Upper lobe of left lung (tissue), 6 donors: ENCODE measurements at places on chromosomes 7 and 10.

- DNase-seq, result no peak
Observed at GRCh38 chr10:12419262-12419847, 70.0 kb downstream of the CAMK1D start.

- no peak for DNase-seq
Observed at GRCh38 chr7:47211519-47211973, 370.4 kb downstream of the TNS3 start.

DNA sequence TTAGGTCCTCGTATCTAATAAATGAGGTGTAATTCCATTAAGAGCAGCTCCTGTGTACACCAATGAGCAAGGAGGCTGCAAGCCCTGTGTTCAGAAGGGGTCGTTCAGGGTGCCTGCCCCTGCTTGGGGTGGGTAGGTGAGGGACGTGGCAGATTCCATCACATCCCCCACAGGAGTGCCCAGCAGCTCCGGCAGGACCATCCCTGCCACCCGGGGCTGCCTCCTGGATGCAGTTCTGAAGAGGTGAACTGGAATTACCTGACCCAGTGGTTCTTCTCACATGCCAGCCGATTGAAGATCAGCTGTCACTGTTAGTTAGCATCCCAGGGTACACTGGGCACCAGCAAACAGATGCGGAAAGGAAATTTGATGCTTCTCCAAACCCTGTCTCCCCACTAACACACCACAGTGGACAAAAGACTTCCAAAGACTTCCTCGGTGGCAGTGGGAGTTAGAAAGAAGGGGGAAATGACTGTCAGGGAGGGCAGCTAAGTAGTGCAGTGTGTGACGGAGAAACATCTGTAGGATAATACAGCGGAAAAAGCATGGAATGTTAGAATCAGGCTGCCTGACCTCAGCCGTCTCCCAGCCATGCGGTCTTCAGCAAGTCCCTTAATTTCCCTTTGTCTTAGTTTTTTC, 313.6 kb upstream of the ZMIZ1 start:
- DNase-seq, result no peak

DNA sequence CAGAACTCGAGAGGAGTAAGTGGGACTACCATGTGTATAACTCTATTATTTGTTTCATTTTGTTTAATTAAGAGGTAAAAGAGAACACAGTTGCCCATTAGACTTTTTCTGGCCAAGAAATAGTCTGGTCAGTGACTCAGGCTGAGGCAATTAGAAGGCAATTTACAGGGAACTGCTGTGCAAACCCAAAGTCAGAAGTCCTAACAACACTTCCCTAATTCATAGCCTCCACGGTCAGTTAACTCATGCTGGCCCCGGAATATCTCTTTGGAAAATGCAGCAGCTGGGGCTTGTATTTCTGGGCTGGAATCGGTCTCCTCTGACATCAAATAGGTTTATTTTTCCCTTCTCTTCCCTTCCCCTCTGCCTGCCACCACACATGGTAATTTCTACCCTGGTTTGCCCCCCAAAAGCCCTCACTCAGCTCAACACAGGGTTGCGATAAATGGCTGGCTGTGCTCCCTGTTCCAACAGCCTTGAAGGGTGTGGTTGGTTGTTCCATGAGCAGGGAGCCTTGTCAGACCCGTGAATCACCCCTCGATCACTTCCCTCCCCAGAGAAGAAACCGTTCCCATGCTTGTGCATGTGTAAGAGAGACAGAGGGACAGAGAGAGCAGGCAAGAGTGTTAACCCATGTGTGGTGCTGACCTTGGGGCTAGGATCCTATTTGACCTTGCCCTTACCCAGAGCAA, 5.3 kb downstream of the SH3PXD2A start:
- no peak for DNase-seq

DNA sequence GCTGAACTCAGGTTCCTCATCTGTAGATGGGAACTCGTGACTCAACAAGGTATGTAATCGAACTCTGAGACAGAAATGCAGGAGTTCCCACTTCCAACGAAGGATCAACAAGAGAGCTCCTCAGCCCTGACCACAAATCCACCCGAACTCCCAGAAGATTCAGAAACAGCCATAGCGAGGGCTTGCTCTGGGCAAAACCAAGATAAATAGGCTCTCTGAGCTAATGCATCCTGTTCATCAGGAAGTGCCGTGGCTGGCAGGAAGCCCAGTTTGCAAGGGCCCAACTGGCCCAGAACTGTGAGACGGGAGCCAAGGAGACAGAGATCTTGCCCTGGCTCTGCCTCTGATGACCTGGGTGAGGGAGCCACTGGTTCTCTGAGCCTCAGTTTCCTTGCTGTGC, 141.7 kb upstream of the PFKP start:
- DNase-seq, result no peak

GRCh38 chr7:29017713-29018112, 59.6 kb upstream of the TRIL start:
- no peak for DNase-seq

DNA sequence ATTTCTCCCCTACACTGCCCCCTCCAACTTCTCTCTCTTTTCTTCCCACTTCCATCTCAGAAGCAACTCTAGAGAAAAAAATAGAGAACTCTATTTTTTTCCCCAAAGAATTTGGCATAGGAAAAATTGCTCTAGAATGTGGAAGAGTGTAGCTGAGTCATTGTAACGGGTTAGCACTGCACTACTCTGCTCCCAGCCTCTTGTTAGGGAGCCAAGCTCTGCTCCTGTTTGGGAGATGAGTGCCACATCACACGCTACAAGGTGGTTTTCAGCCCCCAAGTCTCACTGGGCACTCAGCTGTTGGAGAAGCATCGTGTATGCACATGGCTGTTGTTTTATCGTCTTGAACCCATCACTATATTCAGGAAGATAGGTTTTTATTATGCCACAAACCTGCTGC, 136.4 kb downstream of the BMPER start:
- no peak for DNase-seq

DNA sequence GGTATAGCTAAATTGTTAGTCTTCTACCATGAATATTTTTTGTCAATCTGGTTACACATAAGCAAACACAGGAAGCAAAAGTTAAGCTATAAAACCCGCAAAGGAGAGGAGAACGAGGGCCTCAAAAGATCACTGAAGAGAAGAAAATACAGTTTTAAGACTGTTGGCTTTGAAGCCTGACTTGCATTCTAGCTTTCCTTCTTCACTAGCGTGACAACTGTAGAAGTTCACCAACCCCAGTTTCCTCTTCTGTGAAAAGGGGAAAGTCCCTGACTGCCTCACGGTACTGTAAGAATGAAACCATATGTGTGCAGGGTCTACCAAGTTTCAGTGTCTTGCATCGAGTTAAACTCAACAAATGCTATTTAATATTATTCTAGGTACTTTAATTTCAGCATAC, 7.5 kb upstream of the LRRN3 start:
- no peak for DNase-seq

DNA sequence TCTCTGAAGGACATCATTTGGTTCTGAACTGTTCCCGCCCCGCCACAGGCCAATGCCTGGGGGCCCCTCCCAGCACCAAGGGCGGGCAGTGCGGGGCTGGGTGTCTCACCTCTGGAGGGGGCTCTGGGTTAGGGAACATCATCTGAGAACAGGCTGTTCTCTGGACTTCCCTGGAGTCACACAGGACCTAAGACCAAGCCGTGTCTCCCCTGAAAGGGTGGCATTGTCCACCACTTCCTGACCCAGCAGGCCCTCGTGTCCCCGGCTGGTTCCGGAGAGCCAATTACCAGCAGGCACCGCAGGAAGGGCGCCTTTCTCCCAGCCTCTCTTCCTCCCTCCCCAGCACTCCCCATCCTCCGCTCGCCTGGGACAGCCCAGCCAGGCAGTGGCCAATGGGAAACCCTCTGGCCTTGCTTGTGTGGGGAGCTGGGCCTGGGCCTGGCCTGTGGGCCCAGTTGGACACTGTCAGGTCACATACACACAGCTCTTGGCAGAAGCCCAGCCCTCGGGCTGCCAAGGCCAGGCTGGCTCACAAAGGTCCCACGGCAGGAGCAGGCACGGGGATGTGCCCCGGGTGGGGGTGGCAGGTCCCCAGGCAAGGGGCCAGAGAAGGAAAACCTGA, 119.5 kb downstream of the SPDYE5 start:
- DNase-seq, result peak; percentile 85

GRCh38 chr10:3904419-3904960, 119.5 kb upstream of the KLF6 start:
- peak; percentile 59 for DNase-seq

- DNase-seq, result no peak
Observed at GRCh38 chr7:43766564-43766963, 8.1 kb downstream of the BLVRA start.

DNA sequence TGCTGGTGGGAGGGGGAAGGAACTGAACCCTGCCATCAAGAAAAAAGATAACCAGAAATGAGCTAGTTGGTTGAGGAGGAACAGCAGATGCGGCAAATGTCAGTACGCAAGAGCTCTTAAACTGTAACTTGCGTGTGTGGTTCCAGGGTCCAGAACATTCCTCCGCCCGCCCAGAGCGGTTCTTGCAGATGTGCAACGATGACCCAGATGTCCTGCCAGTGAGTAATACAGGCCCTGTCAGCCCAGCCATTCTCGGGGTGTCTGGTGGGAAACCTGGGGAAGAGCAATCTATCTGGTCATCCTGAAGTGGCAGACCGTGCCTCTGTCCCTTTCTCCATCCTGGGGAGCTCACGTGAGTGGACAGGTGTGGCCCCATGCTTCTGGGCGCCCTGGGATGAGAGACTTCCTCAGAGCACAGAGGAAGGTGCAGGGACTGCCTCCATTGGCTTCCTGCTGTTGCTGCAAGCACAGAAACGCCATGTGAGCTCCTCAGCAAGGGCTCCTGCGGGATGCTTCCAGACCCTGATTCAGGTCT, 50.5 kb upstream of the ZMIZ2 start:
- DNase-seq, result no peak

GRCh38 chr7:76354516-76354915, 4.3 kb downstream of the YWHAG start:
- DNase-seq, result no peak

- no peak for DNase-seq
Observed at GRCh38 chr10:108966005-108966404, 957.3 kb downstream of the XPNPEP1 start.

DNA sequence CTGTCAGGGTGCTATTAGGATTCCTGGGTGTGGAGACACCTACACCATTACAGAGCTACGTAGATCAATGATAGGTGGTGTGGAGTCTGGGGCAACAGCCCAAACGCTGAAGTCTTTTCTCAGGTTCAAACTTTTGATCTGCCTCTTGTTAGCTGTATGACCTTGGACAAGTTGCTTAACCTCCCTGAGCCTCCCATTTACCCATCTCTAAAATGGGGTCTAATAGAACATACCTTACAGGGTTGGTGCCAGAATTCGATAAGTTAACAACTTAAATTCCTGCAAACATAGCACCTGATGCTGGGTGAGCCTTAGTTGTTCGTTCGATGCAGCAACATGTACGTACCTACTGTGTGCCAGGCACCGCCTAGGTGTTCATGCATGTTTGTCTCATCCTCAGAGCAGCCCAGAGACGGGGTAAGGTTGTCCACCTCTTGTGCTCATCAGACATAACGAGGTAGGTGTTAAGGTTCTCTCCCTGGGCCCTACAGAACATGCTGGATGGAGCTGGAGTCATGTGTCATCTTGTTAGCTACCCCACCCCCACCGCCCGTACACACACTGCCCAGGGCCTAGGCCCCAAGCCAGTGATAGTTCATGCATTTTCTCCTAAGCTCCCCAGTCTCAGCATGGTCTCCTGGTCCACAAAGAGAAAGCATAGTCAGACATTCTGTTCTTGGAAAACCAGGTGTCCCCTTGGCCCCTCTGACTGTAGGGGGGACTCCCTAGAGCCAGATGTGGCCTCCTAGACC, 41.0 kb upstream of the SLC29A3 start:
- no peak for DNase-seq

- DNase-seq, result no peak
Observed at GRCh38 chr7:33357846-33358245, 228.5 kb downstream of the BBS9 start.

GRCh38 chr7:28405662-28406061, 6.7 kb upstream of the CREB5 start:
- no peak for DNase-seq

- no peak for DNase-seq
Observed at GRCh38 chr10:128084364-128084763, 41.9 kb downstream of the MKI67 start.

DNA sequence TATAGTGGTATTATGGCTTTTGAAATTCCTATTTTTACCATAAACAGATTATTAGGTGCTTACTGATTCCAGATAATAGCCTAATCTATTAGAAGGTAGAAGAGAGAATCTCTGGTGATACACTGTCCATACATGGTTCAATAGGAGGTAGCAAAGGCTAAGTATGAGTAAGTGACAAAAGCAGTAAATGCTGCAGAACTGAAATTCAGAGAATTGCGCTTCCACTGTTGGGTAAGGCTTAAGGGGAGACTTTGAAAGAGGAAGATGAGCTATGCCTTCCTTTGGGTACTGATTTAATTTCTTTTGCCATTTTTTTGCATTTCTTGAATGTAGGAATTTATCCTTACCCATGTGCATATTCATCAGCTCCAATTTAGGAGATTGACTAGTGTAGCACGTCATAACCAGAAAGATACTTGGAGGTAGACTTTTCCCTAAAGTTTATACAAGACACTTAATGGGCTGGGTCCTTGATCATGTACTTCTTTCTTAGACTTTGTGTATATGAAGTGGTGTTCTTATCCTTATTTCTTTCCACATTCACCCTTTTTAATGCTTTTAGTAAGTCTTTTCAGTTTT, 15.3 kb downstream of the MKLN1 start:
- no peak for DNase-seq

GRCh38 chr10:95406651-95407280, 116.0 kb upstream of the PDLIM1 start:
- DNase-seq, result peak; percentile 71

DNA sequence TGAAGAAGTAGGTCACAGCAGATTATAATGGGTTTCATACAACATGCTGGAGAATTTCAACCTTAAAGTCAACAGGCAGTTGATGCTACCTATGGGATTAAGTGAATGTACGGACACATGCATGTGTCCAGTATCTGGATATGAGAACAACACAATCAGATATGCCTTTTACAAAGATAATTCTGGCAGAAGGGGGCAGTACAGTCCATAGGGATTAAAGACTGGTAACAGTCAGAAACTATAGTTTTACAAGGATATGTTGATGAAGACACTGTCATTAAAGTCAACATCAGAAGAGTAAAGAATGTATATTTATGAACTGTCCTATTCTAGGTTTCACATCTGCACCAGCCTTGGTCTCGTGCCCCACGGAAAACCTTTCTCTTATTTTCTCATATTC, 41.5 kb downstream of the ANKMY2 start:
- DNase-seq, result no peak
